ENCODE measurements at places on chromosomes 12 and 14. TPM values are rescaled to one million over a fixed set of nuclear protein-coding genes. Genes with fewer than 3 reads are reported as not detected.
A peak's percentile ranks its signal among the peaks of the same experiment; 100 is the strongest.

DNA sequence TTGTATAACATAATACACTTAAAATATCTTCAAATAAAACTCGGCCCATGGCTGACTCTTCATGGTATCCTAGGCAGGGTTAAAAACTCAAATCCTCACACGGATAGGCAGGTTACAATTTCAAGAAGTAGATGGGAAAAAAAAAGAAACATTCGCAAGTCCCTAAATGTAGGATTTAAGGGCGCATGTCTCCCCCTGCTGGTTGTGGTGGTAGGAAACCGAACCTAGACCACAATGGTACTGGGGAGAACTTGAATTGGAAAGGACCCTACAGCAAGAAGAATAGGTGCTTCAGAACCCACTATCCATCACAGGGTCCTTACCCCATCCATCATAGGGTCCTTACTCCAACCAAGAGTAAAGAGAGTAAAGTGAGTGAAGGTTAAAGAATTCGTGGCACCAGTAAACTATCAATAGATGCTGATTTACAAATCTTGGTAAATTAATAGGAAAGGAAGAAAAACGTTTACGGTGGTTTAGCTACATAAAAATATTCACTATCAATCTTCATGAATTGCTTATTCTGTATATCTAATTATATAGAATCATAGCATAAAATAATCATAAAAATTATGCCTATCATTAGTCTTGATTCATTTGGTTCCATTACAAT, 3.3 kb upstream of the CIPC start:
- peak; percentile 64 for DNase-seq

DNA sequence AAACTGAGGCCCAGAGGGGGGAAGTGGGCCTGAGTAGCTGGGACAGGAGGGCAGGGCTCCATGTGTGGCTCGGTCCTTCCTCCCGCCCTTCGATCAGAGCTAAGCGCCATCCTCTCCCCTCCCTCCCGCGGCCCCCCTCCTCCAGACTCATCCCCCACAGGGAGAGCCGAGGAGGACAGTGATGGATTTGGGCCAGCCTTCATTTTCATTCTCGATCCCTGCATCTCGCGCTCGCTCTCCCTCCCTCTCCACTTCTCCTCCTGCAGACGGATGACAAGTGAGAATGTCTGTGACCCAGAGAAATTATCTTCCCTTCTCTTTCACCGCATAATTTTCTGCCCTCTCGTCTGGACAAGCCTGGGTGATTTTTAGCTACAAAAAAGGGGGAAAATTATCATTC, 183.3 kb downstream of the RBM19 start:
- DNase-seq, result no peak

GRCh38 chr14:96739200-96739910, 57.8 kb upstream of the VRK1 start:
- DNase-seq, result no peak

DNA sequence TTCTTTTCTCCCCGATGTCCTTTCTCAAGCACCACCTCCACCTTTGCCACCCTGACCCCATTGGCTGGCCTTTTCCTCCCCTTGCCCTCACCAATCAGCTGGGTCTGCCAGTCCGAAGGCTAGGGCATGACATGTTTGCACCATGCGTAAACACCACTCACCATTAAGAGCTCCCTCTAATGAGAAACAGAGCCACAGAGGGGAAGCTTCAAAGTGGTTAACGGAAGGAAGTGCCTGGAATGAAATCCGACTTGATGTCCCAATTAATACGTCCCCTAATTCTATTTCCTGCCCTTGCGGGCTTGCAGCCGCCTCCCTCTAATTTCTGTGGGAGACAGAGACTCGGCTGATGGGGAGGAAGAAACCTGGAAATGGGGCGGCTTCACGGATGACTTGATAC, 318.5 kb upstream of the TBX3 start:
- DNase-seq, result no peak

- DNase-seq, result peak; percentile 48
These were observed 628 bp downstream of the SNRPF start for GRCh38 chr12:95859344-95859816.

The DACT1 gene
- 22.6 TPM for total RNA-seq

The LTBR gene
- 78.4 TPM for total RNA-seq

The SIVA1 gene
- total RNA-seq, result 65.1 TPM

The GPRC5D gene
- total RNA-seq, result not detected
